ENCODE measurements at places on chromosomes 2 and 18.

- no peak for DNase-seq
These were observed 41.3 kb downstream of the FSHR start for GRCh38 chr2:49113046-49113445.

- no peak for DNase-seq
These were observed 38.5 kb downstream of the LRP2 start for GRCh38 chr2:169323841-169324240.

DNA sequence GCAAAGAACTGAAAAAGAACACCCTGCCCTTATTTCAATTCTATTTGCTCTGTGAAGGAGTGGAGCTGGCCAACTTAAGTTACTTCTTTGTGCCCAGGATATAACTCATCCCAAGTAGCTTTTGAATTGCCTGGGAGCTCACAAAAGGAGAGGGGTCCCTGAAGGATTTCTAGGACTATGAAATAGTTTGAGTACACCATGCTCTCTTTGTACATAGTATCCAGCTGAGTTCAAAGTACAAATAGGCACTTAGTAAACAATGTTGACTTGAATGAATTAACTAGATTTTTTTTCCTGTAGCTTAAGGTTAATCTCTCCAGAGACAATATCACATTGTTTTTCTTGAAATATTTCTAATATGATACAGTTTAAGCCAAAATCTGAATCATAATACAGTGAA, 47.7 kb downstream of the ZC3H15 start:
- no peak for DNase-seq

GRCh38 chr2:241390301-241391206, 34.5 kb downstream of the FARP2 start:
- DNase-seq: no peak

- DNase-seq: no peak
These were observed 5.1 kb upstream of the GAL3ST2 start for GRCh38 chr2:241771286-241772062.
